Fibroblast of skin of back (primary cell): ENCODE measurements at places on chromosomes 7 and 10.
A peak's percentile ranks its signal among the peaks of the same experiment; 100 is the strongest.

GRCh38 chr10:86899670-86900276 is 57.6 kb downstream of the MMRN2 start:
- DNase-seq: peak; percentile 65

DNA sequence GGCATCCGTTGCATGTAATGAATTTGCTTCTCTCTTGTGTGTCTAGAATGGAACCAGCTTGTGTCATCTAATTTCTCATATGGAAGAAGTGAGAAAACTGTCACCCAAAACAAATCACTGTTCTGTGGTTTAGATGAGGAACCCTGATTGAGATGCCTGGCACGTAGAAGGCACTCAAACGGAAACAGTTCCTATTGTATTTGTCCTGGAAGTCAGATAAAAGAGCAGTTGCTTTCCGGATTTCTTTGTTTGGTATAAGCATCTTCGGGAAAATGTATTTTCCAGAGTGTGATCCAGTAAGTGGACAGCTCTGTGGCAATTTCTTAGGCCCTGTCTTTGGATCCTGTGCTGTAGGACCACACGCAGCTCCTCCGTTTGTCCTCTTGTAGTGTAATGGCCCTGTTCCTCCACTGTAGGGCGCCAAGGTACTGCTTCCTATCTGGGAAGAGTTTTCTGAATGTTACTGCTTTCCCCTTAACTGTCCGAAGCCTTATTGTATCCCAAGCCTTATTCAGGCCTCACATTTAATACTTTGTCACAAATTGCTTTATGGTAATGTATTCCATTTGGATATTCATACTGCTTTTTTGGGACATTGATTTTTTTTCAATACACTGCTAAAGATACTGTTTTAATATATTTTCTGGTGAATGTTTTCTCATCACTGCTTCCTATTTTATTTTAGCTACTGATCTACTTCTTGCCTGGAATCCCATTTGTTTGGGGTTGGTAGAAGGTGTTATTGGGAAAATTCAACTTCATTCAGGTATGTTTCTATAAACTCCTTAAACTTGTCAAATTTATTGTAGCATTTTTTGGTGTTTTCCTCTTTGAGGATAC is 24.8 kb downstream of the INPP5F start:
- DNase-seq: peak; percentile 75

- DNase-seq: no peak
These were observed 4.4 kb upstream of the SMIM30 start for GRCh38 chr7:113122744-113123143.

GRCh38 chr10:78148216-78148960 is 114.7 kb downstream of the RPS24 start:
- no peak for DNase-seq

DNA sequence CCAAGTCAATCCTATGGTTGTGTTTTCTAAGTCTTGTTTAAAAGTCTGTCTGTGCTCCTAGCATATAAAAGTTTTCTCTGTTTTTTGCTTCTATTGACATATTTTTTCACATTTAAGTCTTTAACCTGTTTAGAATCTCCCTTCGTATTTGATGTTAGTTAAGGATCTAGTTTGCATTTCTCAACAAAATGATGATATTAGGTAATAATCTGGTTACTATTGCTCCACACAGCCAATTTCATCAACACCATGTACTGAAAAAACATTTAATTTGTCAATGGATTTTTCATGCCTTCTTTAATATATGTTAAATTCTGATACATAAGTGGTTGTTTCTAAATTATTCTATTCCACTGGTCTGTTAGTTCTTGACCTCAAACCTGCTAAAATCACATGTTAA is 17.5 kb upstream of the TSGA13 start:
- DNase-seq: no peak
